ENCODE measurements at places on chromosomes 7 and 10.

DNA sequence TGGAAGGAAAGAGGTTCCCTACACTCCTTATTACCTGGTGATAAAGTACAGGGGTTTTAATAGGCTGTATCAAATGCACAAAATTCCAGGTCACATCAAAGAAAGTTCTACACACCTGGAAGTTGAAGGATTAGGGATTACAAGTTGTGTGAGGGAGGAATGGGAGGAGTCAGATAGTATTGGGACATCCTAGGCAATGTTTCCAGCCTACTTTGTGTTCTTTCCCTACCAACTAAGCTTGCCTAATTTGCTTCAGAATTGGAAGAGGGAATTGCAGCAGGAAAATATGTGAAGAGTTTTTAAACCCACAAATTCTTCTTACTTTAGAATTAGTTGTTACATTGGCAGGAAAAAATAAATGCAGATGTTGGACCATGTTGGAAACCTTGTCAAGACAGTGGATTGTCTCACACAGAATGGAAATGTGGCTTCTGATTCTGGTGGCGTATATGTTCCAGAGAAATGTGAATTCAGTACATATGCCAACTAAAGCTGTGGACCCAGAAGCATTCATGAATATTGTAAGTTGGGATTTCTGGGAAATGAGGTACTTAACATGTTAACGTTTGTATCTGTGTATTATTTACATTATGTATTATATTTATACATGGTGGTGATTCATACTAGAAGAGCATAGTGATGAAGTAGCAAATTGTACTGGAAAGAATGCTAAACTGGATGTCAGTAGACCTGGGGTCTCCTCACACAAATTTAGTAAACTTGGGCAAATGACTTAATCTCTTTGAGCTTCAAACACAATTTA is at the start of gene LIPM:
Gene LIPM (plus strand): TSS at position 208 of the 763 bp plus-strand sequence. CDS start 167 bp downstream, at position 375.
- no peak for DNase-seq

DNA sequence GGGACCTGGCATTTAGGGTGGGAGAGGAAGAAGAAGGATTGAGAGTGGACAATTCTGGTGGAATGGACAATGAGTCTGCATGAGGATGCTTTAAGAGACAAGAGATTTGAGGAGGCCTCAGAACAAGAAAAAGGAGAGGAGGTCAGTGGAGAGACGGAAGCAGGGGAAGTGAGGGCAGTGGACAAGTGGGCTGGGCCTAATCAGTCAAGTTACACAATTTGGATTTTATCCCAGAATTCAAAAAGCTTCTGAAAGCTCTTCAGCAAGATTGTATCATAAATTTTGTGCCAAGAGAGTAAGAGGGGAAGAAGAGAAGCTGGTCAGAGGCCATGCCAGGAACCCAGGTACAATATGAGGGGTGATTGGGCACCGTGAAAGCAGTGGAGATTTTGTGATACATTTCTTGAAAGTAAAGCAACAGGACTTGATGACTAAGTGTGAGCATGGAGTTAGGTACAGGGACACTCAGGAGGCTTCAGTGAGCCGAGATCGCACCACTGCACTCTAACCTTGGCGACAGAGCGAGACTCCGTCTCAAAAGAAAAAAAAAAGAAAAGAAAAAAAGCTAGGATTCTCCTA is 19.3 kb upstream of the TSPAN13 start:
- DNase-seq, result no peak

GRCh38 chr10:133068111-133069032 is 19.4 kb upstream of the ADGRA1 start:
- no peak for DNase-seq

GRCh38 chr7:155808549-155809331 is 3.5 kb downstream of the SHH start:
- peak; percentile 59 for DNase-seq

GRCh38 chr10:83725567-83725966 is 413.7 kb upstream of the GHITM start:
- no peak for DNase-seq

- no peak for DNase-seq
Observed at GRCh38 chr7:6252748-6253147, 19.7 kb downstream of the CYTH3 start.

- peak; percentile 25 for DNase-seq
Observed at GRCh38 chr10:28873540-28873939, 196.2 kb downstream of the BAMBI start.

DNA sequence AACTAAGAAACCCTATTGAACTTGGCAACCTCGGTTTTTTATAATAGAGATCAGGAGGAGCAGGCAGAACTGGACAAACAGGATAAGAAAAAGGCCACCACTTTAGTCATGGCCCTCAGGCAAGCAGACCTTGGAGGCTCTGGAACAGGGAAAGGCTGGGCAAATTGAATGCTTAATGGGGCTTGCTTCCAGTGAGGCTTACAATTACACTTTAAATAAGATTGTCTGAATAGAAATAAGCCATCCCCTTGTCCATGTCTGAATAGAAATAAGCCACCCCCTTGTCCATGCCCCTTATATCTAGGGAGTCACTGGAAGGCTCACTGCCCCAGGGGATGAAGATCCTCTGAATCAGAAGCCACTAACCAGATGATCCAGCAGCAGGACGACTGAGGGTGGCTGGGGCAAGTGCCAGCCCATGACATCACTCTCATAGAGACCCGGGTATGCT is 40.6 kb downstream of the AKR1B15 start:
- peak; percentile 38 for DNase-seq

- DNase-seq, result no peak
Observed at GRCh38 chr10:71342573-71343391, 23.7 kb downstream of the SLC29A3 start.

DNA sequence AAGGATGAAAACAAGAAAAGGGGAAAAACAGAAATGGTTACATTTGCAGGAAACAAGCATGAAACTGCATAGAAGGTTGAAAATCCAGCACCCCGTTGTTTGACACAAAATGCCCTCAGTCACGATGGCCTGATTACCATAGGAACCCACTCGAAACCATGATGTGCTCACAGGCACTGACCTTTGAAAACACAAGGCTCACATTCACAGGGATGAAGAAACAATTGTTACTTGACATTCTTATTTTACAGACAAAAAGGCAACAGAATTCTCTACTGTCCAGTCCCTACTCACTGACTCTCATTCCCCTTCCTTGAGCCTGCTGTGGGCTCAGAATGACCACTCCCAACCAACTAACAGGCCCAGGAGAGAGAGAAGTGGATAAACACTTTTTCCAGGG is 131.4 kb upstream of the PDLIM1 start:
- no peak for DNase-seq

GRCh38 chr7:108385834-108386422 is 70.3 kb downstream of the NRCAM start:
- DNase-seq, result no peak

DNA sequence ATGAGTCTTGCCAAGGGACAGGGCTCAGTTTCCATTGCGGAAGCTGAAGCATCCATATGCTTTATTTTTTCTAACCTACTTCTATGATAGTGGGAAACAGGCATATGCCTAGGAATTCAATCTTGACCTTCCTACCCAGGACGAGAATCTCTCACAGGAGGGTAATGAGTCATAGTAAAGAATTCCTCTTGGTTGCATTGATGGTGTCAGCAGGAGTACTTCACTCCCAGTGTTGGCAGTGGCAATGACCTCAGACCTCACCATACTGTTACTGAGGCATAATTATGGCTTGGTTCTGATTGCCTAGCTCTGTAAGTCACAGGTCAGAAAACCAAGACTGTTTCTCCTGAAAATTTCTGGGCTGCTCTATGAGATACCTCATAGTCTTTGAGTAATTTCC is 552.9 kb downstream of the ARL4A start:
- DNase-seq, result peak; percentile 95

Measured in renal cortical epithelial cell (primary cell).